ENCODE measurements at places on chromosomes 1 and 21. TPM values are rescaled to one million over a fixed set of nuclear protein-coding genes. Genes with fewer than 3 reads are reported as not detected.
A peak's percentile ranks its signal among the peaks of the same experiment; 100 is the strongest.

RIPPLY3 gene
- not detected for total RNA-seq

- DNase-seq: no peak
These were observed 19.2 kb upstream of the SLAMF1 start for GRCh38 chr1:160666079-160666442.

DNA sequence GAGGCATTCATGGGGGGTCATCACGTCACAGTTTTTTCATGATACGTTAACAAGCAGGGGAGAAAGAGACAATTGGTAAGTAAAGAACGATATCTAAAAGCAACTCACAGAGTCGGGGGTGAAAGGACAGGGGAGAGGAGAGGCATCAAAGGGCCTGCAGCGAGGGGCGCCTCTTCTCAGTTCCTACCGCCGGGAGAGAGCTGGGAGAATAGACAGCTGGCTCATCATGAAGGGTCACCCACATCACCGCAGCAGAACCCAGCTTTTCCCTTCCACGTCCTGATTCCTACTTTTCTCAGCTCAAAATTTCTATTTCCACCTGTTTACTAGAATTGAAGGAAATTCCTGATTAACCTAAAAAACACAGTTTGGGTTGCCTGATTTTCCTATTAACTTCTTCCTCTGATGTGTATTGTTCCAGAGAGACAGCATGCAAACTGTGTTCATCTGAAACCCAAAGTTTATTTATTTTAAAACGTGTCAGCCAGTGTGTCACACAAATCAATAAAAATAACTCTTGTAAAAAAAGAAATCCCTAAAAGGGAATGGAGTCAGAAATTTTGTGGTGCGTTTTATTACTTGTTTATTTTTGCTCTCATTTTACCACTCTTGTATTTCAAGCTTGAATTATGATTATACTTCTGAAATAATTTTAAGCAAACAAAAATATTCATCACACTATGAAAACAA lies 75.4 kb downstream of the SLC25A24 start:
- DNase-seq: no peak

DNA sequence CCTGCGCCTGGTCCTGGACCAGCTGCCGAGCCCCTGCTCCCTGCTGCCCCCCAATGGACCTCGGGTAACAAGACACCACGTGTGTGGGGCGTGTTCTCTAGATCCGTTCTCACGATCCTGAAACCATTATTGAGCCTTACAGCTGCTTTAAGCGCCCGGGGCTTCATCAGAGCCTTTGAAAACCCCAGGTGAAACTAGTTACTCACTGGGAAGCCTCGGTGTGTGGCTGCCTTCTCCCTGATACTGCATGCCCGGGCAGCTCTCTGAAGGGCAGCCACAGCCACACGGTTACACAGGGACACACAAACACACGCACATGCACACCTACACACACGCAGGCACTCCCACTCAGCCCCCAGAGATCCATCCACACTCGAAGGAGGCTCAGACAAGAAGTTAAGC lies 5.3 kb downstream of the HES2 start:
- peak; percentile 44 for DNase-seq

DNA sequence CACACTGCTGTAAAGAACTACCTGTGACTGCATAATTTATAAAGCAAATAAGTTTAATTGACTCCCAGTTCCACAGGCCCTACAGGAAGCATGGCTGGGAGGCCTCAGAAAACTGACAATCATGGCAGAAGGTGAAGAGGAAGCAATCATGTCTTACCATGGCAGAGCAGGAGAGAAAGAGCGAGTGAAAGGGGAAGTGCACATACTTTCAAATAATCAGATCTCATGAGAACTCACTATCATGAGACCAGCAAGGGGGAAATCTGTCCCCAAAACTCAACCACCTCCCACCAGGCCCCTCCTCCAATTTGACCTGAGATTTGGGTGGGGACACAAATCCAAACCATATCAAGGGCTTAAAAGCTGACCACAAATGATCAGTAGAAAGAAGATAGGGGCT lies 493.2 kb downstream of the PTPRC start:
- DNase-seq: no peak

DNA sequence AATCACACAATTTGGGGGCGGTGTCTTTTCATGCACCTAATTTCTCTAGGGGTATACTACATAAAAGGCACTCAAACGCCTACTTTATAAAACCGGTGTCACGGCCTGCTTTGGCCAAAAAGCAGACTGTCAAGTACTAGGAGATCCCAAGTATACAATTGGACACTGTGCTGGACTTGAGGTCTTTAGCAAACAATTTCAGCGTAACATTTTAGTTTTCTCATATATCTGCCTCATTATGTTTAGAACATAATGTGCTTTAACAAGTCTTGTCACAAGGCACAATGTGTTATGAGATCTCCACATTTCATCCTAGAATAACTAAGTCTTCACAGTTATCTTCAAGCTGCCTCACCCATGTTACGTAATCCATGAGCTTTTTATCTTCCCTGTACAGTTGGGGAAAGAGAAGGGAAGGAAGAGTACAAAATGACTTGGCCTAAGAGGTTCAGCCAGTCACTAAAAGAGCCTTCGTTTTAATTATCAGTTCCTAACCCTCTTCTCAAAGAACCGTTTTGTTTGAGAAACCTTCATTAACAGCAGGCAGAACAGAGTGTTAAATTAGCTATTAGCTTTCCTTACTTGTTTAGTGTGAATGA lies 1.7 kb downstream of the SSX2IP start:
- DNase-seq: peak; percentile 58
